Thymus (tissue), 14 donors: ENCODE measurements at places on chromosomes 16 and 17.

GRCh38 chr16:50309527-50310307, 43.4 kb downstream of the ADCY7 start:
- peaks cover 46% of the 10 kb centered on the region for H3K36me3 ChIP-seq
- H3K4me3 ChIP-seq, result no peak overlapping the region
- H3K27ac ChIP-seq, result no peak overlapping the region
- no peaks in the 10 kb centered on the region for H3K4me1 ChIP-seq
- DNase-seq, result no peak

DNA sequence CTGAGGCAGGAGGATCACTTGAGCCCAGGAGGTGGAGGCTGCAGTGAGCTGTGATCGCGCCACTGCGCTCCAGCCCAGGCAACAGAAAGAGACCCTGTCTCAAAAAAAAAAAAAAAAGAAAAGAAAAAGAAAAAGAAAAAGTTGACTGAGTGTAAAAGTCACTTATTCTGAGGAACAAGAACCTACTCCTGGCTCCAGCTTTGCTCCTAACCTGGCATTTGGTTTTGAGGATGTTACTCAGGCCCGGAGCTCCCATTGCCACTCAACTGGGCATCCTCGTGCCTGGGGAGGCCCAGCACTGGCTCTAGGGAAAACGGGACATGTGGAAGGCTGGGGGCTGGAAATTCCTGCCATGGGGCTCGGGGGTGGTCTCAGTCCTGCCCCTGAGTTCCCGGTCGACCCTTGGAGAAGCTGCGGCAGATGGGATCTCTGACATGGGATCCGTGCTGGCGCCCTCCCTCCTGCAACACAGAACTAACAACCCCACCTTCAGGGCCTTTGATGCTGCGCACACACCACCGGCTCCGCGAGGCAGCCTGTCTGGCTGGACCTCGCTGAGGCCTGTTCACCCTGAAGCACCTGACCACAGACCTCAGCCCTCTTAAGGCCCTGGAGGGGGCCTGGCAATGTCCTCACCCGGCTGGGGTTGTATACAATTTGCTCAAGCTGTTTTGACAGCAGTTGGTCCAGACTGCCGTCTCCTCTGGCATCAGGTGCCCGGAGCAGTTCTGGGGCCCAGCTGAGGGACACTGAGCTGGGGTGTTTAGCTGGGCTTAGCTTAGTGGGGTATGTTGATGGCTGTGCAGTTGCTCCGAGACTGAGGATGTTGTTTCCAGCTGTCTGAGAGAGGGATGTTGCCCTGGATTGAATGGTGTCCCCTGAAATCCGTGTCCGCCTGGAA, 12.3 kb downstream of the CD7 start:
- no peaks in the 10 kb centered on the region for H3K36me3 ChIP-seq
- H3K27me3 ChIP-seq, result no peaks in the 10 kb centered on the region
- peaks cover 55% of the 10 kb centered on the region for H3K4me1 ChIP-seq
- peak; percentile 37 for DNase-seq
- H3K27ac ChIP-seq, result no peak overlapping the region

GRCh38 chr16:86049641-86050040, 150.7 kb downstream of the IRF8 start:
- H3K4me1 ChIP-seq, result no peaks in the 10 kb centered on the region
- no peaks in the 10 kb centered on the region for H3K36me3 ChIP-seq
- H3K27ac ChIP-seq, result no peak overlapping the region

DNA sequence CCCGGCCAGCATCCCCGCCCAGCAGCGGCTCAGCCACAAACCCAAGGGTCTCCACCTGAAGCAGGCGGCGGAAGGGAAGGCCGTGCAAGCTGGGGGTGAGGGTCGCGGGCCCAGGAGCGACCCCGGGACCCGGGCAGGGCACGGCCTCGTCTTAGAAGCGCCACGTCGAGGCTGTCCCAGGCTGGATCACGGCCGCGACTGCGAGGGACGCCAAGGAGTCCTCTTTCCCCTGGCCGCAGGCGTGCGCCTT, 538 bp upstream of the CCNF start:
- H3K4me3 ChIP-seq, result peak overlapping the region; percentile 85
- H3K27me3 ChIP-seq, result no peaks in the 10 kb centered on the region
- peaks cover 27% of the 10 kb centered on the region for H3K4me1 ChIP-seq
- DNase-seq, result no peak
- H3K36me3 ChIP-seq, result peaks cover 33% of the 10 kb centered on the region

- no peak overlapping the region for H3K27ac ChIP-seq
- no peaks in the 10 kb centered on the region for H3K27me3 ChIP-seq
Observed at GRCh38 chr17:56108811-56109284, 44.4 kb upstream of the ANKFN1 start.

- DNase-seq, result no peak
- no peak overlapping the region for H3K27ac ChIP-seq
- no peaks in the 10 kb centered on the region for H3K4me1 ChIP-seq
- H3K4me3 ChIP-seq, result no peak overlapping the region
- no peaks in the 10 kb centered on the region for H3K36me3 ChIP-seq
Observed at GRCh38 chr17:68853036-68853435, 102.2 kb downstream of the ABCA8 start.

DNA sequence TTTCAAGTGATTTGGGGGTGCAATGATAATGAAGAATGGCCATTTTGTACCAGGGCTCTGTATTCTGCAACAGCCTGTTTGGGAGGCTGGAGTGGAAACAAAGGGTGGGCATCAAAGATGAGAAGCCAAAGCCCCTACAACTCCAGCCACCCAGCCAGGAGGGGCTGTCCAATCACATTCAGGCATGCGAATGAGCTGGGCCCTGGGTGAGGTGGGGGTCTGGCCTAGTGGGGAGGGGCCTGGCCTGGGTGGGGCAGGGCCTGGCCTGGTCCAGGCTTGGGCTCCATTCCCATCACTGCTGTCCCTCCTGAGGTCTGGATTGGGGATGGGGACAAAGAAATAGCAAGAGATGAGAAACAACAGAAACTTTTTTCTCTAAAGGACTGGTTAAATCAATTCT, 6.4 kb downstream of the AOC3 start:
- DNase-seq, result no peak
- H3K4me3 ChIP-seq, result no peak overlapping the region
- H3K36me3 ChIP-seq, result no peaks in the 10 kb centered on the region
- no peak overlapping the region for H3K27ac ChIP-seq
- no peaks in the 10 kb centered on the region for H3K27me3 ChIP-seq
- H3K4me1 ChIP-seq, result peaks cover 8% of the 10 kb centered on the region

- H3K27ac ChIP-seq, result no peak overlapping the region
- H3K4me3 ChIP-seq, result no peak overlapping the region
- no peaks in the 10 kb centered on the region for H3K27me3 ChIP-seq
Observed at GRCh38 chr16:85402910-85403692, 210.0 kb upstream of the GSE1 start.

GRCh38 chr17:56177361-56177760, 24.1 kb downstream of the ANKFN1 start:
- H3K27me3 ChIP-seq, result no peaks in the 10 kb centered on the region
- peaks cover 29% of the 10 kb centered on the region for H3K4me1 ChIP-seq
- DNase-seq, result no peak
- H3K36me3 ChIP-seq, result no peaks in the 10 kb centered on the region

- H3K4me1 ChIP-seq, result no peaks in the 10 kb centered on the region
- no peak for DNase-seq
- H3K4me3 ChIP-seq, result no peak overlapping the region
- no peaks in the 10 kb centered on the region for H3K27me3 ChIP-seq
Observed at GRCh38 chr16:78538919-78539318, 439.5 kb downstream of the WWOX start.
